ENCODE measurements at places on chromosomes 4 and X.
A peak's percentile ranks its signal among the peaks of the same experiment; 100 is the strongest.

DNA sequence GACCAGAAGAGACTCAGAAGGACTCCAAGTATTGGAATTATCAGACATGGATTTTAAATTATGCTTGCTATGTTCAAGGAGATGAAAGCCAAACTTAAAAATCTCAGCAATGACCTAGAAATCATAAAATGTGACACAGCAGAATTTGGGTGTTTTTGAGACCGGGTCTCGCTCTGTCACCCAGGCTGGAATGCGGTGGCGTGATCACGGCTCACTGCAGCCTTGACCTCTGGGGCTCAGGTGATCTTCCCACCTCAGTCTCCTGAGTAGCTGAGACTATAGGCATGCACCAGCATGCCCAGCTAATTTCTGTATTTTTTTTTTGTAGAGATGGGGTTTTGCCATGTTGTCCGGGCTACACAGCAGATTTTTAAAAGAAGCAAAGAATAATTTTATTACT lies 12.7 kb downstream of the TAB3 start:
- DNase-seq, result no peak

DNA sequence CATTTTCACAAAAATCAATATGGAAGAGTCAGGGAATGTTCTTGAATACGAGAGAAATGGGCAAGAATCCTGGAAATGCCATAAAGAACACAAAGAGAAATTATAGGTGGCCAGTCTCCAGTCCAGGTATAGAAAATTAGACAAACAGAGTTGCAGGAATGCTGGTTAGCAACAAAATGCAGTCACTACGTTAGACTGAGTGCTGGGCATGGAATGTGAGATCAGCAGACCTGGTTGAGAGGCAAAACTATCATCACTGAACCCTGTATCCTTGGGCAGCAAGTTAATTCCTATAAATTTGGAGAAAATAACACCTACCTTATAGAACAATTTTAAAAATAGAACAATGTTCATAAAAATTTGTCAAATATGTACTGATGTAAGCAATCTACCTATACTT lies 417.4 kb downstream of the INPP4B start:
- DNase-seq, result no peak

GRCh38 chr4:110967936-110968335 lies 345.1 kb upstream of the PITX2 start:
- no peak for DNase-seq

GRCh38 chr4:67120369-67120768 lies 424.9 kb downstream of the CENPC start:
- no peak for DNase-seq

DNA sequence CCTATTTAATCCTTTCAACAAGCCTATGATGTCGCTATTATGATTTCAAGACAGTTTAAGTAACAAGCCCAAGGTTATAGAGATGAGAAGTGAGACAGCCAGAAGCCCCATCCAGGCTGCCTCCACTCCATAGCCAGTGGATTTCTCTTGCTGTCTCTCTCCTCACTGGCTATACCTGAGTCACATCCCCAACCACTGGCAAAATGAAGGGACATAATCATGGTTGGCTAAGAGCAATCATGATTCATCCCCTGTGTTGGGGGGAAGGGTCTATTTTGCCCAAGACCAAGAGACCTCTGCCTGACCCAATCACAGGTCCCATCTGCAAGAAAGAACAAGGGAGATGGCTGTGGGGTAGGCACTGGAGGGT lies 334.9 kb upstream of the GATB start:
- DNase-seq, result no peak

DNA sequence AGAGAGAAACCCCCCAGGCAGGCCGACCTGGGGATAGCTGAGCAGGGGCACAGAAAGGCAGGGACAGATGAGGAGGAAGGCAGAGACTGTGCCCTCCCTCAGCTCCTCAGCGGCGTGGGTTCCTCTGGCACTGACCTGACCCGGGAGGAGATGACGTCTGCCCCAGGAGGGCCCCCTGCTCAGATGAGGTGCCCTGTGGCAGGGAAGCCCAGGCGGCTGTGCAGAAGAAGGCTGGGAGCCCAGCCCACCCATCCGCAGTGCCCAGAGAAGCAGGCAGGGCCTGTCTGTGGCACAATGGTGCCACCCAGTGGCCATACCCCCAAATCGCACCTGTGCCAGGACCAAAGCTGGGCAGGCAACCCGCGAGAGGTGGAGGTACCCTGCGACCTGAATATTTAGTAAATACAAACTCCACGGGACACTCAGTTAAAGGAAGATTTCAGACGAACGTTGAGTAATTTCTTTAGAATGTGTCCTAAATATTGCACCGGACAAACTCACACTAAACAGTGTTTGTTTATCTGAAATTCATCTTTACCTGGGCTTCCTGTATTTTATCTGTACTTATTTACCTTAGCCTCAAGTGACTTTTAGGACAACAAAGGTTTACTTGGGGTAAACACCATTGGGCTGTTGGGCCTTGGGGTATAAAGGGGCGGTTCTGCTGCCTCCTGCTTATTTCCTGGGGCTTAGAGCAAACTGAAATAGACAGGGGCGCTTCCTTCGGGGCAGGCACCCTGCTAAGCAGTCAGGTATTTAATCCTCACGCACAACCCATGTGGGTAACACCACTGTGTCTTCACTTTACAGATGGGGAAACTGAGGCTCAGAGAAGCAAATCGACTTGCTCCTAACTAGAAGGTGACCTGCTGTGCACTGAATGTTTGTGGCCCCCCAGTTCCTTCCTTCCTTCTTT lies 46.5 kb upstream of the HMX1 start:
- peak; percentile 26 for DNase-seq

GRCh38 chr4:88775529-88775928 lies 77.9 kb upstream of the NAP1L5 start:
- no peak for DNase-seq

DNA sequence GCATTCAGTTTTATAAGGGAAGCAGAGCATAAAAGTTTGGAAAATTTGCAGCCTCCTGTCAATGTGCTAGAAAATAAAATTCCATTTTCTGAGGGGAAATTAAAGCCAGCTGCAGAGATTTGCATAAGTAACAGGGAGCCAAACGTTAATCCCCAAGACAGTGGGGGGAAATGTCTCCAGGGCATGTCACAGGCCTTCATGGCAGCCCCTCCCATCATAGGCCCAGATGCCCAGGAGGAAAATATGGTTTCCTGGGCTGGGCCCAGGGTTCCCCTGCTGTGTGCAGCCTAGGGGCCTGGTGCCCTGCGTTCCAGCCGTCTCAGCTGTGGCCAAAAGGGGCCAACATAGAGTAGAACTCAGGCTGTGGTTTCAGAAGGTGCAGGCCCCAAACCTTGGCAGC lies 9.3 kb downstream of the RNF4 start:
- no peak for DNase-seq

DNA sequence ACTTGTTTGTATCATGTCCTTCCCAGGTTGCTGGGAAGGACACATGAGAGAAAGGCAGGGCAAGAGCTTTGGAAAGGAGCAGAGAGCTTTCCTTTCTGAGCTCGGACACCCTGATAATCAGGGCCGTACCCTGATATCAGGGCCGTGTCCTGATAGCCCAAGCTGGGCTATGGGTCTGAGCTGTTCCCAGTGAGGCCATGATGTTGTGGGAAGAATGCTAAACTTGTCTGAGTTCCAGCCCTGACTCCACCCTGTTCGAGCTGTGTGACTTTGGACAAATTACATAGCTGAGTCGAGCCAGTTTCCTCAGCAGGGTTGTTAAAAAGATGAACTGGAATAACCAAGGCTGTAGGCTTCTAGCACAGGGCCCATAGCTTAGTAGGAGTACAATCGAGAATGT lies 3.3 kb upstream of the CXCR3 start:
- DNase-seq, result no peak

- no peak for DNase-seq
Observed at GRCh38 chr4:110247591-110247990, 49.2 kb upstream of the ELOVL6 start.

- DNase-seq, result no peak
Observed at GRCh38 chr4:145843639-145844038, 95.0 kb downstream of the ZNF827 start.

DNA sequence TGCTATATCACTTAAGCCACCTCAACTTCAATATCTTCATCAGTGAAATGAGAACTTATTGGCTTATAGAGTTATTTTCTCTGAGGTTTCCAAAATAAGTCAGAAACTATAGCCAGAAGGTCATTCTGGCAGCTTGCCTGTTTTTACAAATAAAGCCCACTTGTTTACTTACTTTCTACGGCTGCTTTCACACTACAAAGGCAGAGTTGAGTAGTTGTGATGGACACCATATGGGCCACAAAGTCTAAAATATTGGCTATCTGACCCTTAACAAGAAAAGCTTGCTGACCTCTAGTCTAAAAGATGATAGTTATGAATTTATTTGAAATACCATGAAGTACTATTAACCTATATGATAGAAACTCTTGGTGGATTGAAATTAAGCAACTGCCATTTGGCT lies 67.3 kb upstream of the ATOH1 start:
- DNase-seq, result no peak

DNA sequence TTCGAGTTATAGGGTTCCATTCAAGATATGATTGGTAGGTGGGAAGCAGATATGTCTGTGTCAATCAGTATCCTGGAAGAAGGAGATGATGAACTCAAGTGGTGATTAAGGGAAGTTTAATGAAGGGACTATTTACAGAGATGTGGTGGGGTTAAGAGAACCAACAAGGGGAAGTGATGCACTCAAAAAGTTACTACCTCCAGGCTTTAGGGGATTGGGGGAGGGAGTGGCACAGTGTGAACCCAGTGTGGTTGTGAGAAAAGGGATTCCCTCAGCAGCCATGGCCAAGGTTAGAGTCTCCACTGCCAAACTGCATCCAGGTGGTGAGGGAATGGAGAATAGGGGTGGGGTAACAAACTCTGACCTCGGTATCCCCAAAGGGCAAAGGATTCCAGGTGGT lies 27.9 kb downstream of the PKD2 start:
- no peak for DNase-seq

GRCh38 chr4:6362243-6362885 lies 92.7 kb downstream of the WFS1 start:
- no peak for DNase-seq

DNA sequence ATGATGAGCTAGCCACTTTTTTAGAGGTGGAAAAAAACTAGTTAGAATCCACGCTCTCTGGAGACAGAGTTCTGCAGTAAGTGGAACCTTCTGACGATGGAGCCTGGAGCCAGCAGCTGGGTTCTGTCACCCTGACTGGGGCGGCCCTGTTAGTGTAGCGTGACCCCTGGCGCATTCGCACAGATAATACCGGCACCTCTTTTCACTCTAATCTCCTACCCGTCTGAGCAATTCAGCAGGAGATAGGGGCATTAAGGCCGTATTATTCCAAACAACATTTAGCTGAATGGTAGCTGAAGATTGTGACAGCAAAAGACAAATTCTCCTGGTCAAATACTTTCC lies 292.6 kb downstream of the FBXO8 start:
- no peak for DNase-seq

DNA sequence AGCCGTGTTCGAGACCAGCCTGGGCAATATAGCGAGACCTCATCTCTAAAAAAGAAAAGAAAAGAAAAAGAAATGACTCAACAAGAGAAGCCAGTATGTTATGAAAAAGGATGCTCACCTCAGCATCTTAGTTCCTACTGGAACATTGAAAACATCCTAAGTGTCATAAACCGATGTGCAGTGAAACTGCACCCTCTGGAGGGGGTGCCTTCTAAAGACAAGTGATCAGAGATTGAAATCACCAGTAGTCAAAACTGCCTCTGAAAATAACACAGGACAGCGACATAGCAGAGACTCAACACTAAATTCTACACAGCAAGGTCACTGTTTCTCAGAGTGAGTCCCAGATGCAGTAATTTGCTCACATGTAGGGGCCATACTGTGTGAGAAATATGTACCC lies 28.0 kb upstream of the ATP6AP2 start:
- DNase-seq, result no peak

DNA sequence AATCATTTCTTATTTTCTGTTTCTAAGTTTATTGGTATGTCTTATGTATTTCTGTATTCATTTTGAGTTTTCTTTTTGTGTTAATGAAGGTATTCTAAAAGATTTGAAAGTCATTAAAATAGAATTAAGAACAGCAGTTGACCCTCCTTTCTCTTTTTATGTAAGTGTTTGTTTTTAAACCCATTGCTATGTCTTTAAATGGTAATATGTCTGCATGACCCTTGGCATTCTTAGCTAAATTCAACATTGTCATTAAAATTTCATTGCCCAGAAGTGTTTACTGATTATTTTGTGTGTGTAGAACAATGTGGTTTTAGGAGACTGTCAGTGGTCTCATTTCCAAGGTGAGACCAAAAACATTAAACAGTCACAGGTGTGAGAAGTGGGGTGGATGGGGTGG lies 197.8 kb downstream of the PCDH7 start:
- no peak for DNase-seq

DNA sequence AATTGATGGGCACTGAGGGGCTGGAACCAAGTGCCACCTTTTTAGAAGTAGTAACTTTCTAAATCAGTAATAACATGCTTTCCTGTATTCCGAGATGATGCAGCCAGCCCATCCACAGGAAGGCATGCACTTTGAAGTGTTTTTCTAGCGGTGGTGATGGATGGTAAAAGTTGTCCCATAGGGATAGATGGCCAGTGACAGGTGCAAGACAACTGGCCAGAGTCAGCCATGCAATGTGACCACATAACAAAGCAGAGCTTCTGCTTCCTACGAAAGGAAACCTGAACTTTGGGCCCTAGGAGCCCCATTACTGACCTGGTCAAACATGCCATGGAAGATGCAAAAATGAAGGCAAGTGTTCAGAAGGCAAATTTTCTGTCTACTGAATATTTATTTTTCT lies 72.3 kb downstream of the NR3C2 start:
- no peak for DNase-seq

DNA sequence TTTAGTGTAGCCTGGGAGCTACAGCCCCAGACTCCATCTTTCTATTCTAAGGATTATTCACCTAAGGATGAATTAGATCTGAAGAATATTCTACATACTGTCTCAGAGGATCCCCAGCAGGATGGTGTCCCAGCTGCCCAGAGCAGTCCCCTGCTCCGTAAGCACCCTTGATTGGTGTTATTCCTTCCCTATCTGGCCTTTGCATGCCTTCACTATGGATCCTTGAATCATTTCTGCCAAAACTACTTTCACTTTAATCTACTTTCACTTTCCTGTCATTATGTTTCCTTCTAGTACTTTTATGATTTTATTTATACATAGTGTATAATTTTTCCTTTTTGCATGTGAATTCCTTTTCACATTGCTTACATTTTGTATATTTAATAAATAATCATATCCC lies 39.2 kb downstream of the ARHGAP24 start:
- DNase-seq, result no peak

- DNase-seq, result no peak
Observed at GRCh38 chr4:18803781-18804180, 782.2 kb upstream of the LCORL start.

- no peak for DNase-seq
Observed at GRCh38 chrX:20472148-20472547, 205.4 kb upstream of the RPS6KA3 start.

- DNase-seq, result no peak
Observed at GRCh38 chrX:103811858-103812257, 20.2 kb downstream of the RAB9B start.

DNA sequence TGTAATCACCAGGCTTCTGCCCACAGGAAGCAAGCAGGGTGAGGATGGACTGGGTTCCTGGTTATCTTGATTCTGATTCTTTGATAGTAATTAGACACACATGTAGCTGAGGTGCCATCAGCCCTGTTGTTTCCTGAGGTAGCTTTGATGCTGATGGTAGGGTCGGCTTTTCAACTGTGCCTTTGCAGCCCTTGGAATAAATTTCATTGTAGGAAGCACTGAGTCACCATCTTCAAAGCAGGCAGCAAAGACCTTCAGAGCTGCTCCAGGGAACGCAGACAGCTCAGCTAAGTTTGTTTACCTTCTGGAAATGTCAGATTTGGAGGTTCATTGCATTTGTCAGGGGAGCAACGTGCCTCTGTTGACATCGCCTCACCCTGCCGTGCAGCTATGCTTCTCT lies 135.4 kb downstream of the ASMT start:
- DNase-seq, result no peak

- DNase-seq, result no peak
Observed at GRCh38 chrX:18707426-18708049, at the start of gene PPEF1. Gene PPEF1 (plus strand): TSS chrX:18707645. CDS start chrX:18707781, 136 bp downstream.

Data from nucleus accumbens (tissue), 56 donors.